NCI-H460 (cell line): ENCODE measurements at places on chromosomes 7 and 10. TPM values are rescaled to one million over a fixed set of nuclear protein-coding genes. Genes with fewer than 3 reads are reported as not detected.
A peak's percentile ranks its signal among the peaks of the same experiment; 100 is the strongest.

Gene OLAH
- 0.40 and 1.5 TPM in 2 replicates for total RNA-seq

Gene AKR1D1
- not detected in 2 replicates for total RNA-seq

Gene CLDN4
- 24.9 and 25.3 TPM in 2 replicates for total RNA-seq

Gene PAPOLB
- total RNA-seq, result 0.20 and 0.30 TPM in 2 replicates

Gene NUP205
- 102 and 103 TPM in 2 replicates for total RNA-seq

Gene CCDC172
- not detected in 2 replicates for total RNA-seq

Gene GLRX3
- 173 and 177 TPM in 2 replicates for total RNA-seq

Gene LLCFC1
- not detected in 2 replicates for total RNA-seq

Gene TECPR1
- 8.8 and 10.5 TPM in 2 replicates for total RNA-seq

Gene PAX4
- total RNA-seq, result not detected in 2 replicates

Gene GPR141
- not detected in 2 replicates for total RNA-seq

Gene ZNF804B
- not detected in 2 replicates for total RNA-seq

Gene RPEL1
- 0.17 and 0.29 TPM in 2 replicates for total RNA-seq

Gene BMPER
- total RNA-seq, result 3.0 and 3.5 TPM in 2 replicates

DNA sequence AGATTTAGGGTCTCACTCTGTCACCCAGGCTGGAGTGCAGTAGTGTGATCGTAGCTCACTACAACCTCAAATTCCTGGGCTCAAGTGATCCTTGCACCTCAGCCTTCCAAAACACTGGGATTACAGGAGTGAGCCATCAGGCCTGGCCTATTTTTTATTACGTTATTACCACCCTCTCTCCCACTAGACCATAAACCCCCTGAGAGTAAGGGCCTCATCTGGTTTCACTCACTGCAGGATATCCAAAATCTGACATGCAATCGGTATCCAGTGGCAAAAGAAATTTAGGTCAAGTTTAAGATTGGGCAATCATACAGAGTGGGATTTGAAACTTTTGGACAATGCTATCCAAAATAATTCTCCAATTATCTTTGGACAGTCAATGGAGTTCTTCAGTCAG is 117.0 kb upstream of the NEBL start:
- DNase-seq, result no peak

- DNase-seq, result no peak
These were observed 30.6 kb upstream of the GALNTL5 start for GRCh38 chr7:151925446-151926335.

DNA sequence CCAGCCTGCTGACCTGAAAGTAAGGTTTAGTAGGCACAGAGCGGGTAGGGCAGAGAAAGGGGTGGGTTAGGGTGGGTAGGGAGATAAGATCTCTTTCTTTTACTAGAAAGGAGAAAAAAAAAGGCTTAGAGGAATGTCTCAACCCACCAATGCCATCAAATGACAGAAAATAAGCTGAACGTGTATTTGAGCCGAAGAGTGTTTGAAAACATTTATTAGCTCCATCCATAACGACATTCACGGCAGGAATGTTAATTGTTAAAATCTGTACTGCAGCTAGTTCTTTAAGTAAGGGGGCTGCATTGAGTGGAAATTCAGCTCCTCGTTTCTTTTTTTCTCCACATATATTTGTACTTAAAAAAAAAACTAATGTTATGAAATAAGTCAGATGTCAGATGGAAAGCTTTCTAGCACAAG is 63.7 kb upstream of the ARID5B start:
- DNase-seq, result no peak

DNA sequence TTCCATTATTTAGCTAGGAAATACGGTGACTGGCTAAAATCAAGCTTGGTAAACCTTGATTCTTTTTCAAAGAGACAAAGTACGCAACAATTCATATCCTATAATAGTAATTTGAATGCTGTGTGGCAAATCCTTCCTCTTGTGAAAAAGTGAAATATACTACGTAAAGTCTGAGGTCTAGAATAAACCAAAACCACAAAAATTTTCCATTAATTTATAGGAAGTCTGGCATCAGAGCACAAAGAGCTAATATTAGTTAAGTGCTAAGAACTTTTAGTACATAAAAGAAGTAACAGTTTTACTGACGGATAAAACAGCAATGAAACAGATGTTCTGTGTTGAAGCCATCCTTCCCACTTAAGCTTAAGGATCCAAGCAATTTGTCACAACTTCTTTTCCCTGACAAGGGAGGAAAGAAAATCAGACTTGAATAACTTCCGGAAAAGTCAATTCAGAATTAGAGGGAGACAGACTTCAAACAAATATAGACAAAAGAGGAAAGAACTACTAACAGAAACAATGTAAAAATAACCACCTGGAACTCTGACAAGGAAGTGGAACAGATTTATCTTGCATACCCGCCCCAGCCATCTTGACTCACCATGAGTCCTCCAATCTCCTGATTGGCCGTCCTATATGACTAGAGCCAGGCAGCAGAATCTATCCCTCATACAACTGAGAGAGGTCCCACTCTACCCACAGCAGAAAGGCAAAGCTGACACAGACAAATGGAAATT is 34.6 kb downstream of the RHEB start:
- no peak for DNase-seq

DNA sequence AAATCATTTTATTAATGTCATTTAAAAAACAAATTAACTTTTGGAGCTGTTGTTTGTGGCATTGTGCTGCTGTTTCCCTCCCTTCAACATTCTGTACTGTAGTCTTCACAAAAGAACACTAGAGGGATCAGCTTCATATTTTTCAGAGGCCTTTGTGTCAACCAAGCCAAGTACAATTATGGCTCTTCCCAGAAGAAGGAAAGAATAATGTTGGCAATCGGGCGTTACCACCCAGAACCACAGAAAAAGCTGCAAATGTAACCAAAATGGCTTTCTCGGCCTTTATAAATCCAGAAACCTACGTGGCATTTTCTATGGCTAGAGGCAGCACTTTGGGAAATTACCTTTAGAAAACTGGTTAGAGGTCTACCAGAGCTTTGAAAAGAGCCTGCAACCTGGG is 98.8 kb upstream of the COL1A2 start:
- DNase-seq, result peak; percentile 32

GRCh38 chr10:132417957-132418441 is 21.0 kb downstream of the PWWP2B start:
- DNase-seq, result no peak

GRCh38 chr7:10648289-10648688 is 325.4 kb upstream of the PHF14 start:
- no peak for DNase-seq

DNA sequence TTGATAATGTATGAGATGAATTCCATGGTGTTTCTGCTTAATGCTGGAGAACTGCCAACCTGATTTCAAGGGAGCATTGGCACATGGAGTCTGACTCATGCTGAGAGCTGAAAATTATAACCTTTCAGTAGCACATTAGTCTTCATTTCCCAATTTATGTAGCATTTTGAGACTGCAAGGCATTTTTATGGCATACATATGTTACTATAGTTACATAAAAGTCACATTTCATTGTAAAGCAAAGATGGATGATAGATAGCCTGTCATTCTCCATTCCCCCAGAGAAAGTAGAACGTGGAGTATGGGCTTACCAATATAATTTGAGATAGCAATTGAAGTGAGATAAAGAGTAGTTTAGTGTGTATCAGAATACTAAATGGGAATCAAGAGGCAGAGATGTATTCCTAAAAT is 103.1 kb downstream of the SLC16A9 start:
- no peak for DNase-seq

- DNase-seq, result no peak
These were observed 396 bp upstream of the TAF5 start for GRCh38 chr10:103367379-103367781.

- no peak for DNase-seq
These were observed 88.4 kb downstream of the TACC2 start for GRCh38 chr10:122077311-122077875.

GRCh38 chr7:8121243-8121642 is 140.7 kb downstream of the ICA1 start:
- DNase-seq, result no peak

GRCh38 chr10:21825345-21825744 is 178.2 kb downstream of the DNAJC1 start:
- DNase-seq, result no peak

GRCh38 chr10:78749200-78749599 is 319.6 kb upstream of the ZMIZ1 start:
- DNase-seq, result no peak

DNA sequence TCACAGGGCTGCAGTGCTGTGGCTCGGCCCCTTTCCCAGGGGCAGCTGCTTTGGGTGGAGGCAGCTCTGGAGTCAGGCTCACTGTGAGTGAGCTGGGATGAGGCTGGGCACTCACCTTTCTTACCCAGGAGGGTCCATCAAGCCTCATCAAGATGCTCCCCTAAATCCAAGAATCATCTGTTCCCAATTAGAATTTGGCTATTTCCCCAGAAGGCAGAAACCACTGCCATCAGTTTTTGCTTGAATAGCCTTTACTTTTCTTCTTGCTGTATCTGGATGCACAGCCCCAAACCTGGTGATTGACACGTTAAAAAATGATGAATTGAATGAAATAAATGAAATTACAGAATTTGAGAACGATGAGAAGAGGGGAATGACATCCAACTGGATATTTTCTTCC is 74.3 kb upstream of the LYZL1 start:
- no peak for DNase-seq

DNA sequence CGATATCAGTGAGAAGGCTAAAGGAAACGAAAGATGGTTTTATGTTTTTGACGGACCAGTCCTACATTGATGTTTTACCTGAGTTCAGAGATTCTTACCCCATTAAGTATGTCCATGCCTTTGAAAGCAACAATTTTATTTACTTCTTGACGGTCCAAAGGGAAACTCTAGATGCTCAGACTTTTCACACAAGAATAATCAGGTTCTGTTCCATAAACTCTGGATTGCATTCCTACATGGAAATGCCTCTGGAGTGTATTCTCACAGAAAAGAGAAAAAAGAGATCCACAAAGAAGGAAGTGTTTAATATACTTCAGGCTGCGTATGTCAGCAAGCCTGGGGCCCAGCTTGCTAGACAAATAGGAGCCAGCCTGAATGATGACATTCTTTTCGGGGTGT is 27.7 kb downstream of the MET start:
- no peak for DNase-seq

GRCh38 chr7:94241402-94241925 is 153.2 kb upstream of the COL1A2 start:
- no peak for DNase-seq
